Tibial nerve (tissue), 4 donors: ENCODE measurements at places on chromosomes 5 and 9. TPM values are rescaled to one million over a fixed set of nuclear protein-coding genes. Genes with fewer than 3 reads are reported as not detected.

DNA sequence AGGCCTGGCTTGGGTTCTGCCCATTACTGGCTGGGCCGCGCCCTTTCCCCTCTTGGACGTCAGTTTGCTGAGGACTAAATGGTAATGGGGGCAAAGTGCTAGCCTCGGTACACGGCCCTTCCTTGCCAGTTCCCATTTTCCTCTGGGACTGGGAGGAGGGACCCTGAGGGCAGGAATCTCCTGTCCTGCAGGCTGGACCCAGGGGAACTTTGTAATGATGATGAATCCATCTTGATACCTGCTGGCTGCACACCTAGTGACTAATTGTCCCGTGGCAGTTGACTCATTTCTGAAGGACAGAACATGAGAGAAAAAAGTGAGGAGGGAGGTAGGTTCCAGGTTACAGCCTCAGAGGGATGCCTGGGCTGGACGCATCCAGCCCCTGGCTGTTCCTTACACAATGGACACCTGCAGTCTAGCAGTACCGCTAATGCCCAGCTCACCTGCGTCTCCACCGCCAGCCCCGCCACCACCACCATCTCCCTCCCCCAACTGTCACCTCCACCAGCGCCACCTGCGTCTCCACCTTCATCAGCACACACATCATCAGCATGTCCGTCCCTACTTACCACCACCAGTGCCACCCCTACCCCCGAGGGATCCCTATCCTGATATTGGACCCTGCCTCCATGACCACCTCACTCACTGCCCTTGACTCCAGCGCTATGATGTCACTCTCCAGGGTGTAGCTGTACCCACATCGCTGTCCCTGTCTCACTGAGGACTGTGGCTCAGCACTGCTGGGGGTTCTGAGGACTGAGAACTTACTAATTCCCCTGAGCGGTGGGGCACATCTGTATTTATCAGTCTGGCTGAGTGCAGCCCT lies 4.3 kb downstream of the CDHR2 start:
- H3K36me3 ChIP-seq: no peaks in the 10 kb centered on the region
- H3K4me1 ChIP-seq: no peaks in the 10 kb centered on the region
- H3K27me3 ChIP-seq: peaks cover 27% of the 10 kb centered on the region
- H3K4me3 ChIP-seq: no peak overlapping the region

GRCh38 chr5:66629446-66629845 lies 33.3 kb downstream of the MAST4 start:
- no peak overlapping the region for H3K4me3 ChIP-seq
- H3K27me3 ChIP-seq: no peaks in the 10 kb centered on the region
- DNase-seq: no peak
- H3K27ac ChIP-seq: no peak overlapping the region
- no peaks in the 10 kb centered on the region for H3K4me1 ChIP-seq
- H3K36me3 ChIP-seq: no peaks in the 10 kb centered on the region

DNA sequence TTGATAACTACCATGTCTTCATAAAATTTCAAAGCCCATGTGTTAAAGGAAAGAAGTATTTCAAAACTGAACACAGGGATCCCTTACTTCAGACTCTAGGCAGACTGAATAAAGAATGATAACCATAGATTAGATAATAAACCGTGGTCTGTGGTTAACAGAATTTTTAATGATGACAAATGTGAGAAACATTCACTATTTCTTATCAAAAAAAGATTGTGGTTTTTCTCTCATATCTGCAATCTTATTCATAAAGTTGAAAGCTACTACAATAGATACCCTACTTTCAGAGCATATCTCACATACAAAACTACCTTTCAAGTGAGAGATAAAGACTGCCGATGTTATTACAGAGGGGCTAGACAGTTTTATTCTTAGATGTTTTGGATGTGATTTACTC lies 816.8 kb upstream of the DMAC1 start:
- DNase-seq: no peak
- no peak overlapping the region for H3K4me3 ChIP-seq
- H3K27ac ChIP-seq: no peak overlapping the region

GRCh38 chr5:936149-937144 lies 43.8 kb downstream of the TRIP13 start:
- DNase-seq: no peak
- H3K4me3 ChIP-seq: no peak overlapping the region
- no peaks in the 10 kb centered on the region for H3K36me3 ChIP-seq
- no peak overlapping the region for H3K27ac ChIP-seq

DNA sequence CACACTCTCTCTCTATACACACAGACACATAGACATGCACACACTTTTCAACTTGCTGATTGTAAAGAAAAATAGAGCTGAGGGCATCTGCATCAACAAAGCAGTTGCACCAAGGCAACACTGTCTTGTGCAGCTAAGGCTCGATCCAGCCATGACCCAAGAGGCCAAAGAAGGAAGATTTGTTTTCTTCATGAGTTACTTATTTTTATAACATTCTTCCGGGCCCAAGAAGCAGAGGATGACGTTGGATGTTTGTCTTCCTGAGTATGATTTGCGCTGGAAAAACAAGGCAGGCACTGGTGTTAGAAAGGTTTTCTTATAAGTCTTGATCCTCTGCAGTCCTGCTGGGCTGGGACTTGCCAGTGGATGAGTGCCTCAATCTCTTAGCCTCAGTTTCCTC lies 344.1 kb downstream of the ADAMTS6 start:
- no peak overlapping the region for H3K27ac ChIP-seq
- H3K36me3 ChIP-seq: no peaks in the 10 kb centered on the region
- H3K4me1 ChIP-seq: no peaks in the 10 kb centered on the region
- H3K4me3 ChIP-seq: no peak overlapping the region
- DNase-seq: no peak

GRCh38 chr5:87185838-87186237 lies 81.8 kb upstream of the RASA1 start:
- DNase-seq: no peak
- no peaks in the 10 kb centered on the region for H3K4me1 ChIP-seq

GRCh38 chr5:2700876-2701275 lies 50.6 kb downstream of the IRX2 start:
- no peak overlapping the region for H3K4me3 ChIP-seq
- no peak for DNase-seq
- no peaks in the 10 kb centered on the region for H3K27me3 ChIP-seq
- no peak overlapping the region for H3K27ac ChIP-seq

- DNase-seq: no peak
- no peak overlapping the region for H3K4me3 ChIP-seq
- no peaks in the 10 kb centered on the region for H3K4me1 ChIP-seq
- no peaks in the 10 kb centered on the region for H3K27me3 ChIP-seq
- no peak overlapping the region for H3K27ac ChIP-seq
- no peaks in the 10 kb centered on the region for H3K36me3 ChIP-seq
Measured at GRCh38 chr9:84266087-84266561, 74.4 kb downstream of the SLC28A3 start.

GRCh38 chr5:145917288-145917687 lies 19.1 kb upstream of the SH3RF2 start:
- no peak for DNase-seq
- H3K27me3 ChIP-seq: no peaks in the 10 kb centered on the region
- no peaks in the 10 kb centered on the region for H3K36me3 ChIP-seq
- H3K4me1 ChIP-seq: no peaks in the 10 kb centered on the region
- no peak overlapping the region for H3K27ac ChIP-seq

DNA sequence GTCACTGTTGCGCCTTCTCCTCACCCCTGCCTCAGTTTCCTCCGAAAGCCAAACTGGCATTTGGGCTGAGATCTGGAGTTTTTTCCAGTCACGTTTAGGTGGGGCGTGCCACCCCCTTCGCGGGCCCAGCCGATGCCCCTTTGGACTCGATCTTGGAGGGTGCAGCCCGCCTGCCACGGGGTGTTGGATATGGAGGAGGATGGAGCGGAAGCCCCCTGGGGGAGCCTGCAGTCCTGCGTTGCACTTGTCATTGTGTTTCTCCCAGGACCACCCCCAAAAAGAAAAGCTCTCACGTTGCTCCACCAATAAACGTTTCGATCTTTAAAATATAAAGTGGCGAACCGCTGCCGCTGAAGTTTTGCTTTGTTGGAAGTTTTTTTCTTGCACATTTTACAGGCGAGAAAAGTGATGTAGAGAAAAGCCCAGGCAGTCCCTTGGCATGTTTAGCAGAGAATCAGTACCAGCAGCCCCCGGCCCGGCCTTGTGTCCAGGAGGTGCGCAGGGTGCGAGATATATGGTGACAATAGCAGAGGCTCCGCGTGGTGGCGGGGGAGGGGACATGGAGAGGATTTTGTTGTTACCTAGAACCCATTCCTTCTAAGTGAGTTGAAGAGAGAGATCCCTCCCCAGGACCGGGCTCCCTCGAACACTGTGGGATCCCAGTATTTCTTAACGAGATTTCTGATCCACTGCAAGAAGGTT lies 681 bp downstream of the F2R start:
- H3K27me3 ChIP-seq: peaks cover 24% of the 10 kb centered on the region
- H3K36me3 ChIP-seq: no peaks in the 10 kb centered on the region
- no peak for DNase-seq
- H3K4me1 ChIP-seq: peaks cover 21% of the 10 kb centered on the region
- H3K27ac ChIP-seq: no peak overlapping the region

DNA sequence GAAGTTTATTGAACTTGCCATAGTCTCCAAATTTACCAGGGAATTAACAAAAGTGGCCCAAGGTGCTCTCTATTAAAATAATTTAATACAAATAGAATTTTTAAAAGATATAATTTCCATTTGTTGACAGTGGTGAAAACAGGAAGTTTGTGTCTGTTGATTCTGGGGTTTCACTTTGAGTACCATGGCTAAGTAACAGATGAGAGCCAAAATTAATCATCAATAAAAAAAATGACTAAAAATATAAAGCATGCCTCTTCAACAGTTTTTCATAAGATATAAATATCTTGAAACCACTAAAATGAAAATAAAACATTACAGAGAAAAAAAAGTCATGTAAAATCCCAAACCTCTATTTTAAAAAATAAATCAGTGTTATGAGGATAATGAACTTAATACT lies 49.8 kb downstream of the SGCD start:
- no peaks in the 10 kb centered on the region for H3K4me1 ChIP-seq
- H3K27ac ChIP-seq: no peak overlapping the region
- H3K36me3 ChIP-seq: no peaks in the 10 kb centered on the region
- H3K4me3 ChIP-seq: no peak overlapping the region

- H3K27me3 ChIP-seq: no peaks in the 10 kb centered on the region
- peaks cover 10% of the 10 kb centered on the region for H3K36me3 ChIP-seq
- no peak for DNase-seq
Measured at GRCh38 chr9:113281356-113281755, 5.9 kb downstream of the PRPF4 start.

GRCh38 chr9:93950619-93951601 lies 4.2 kb downstream of the BARX1 start:
- H3K27ac ChIP-seq: no peak overlapping the region
- peaks cover 96% of the 10 kb centered on the region for H3K27me3 ChIP-seq
- peaks cover 24% of the 10 kb centered on the region for H3K4me1 ChIP-seq
- H3K4me3 ChIP-seq: peak overlapping the region; percentile 26
- DNase-seq: no peak

GRCh38 chr9:92717201-92718085 lies 47.2 kb downstream of the BICD2 start:
- H3K4me1 ChIP-seq: no peaks in the 10 kb centered on the region
- H3K27me3 ChIP-seq: no peaks in the 10 kb centered on the region
- no peak overlapping the region for H3K27ac ChIP-seq
- no peak for DNase-seq
- H3K36me3 ChIP-seq: peaks cover 97% of the 10 kb centered on the region
- no peak overlapping the region for H3K4me3 ChIP-seq

- H3K4me3 ChIP-seq: no peak overlapping the region
- H3K36me3 ChIP-seq: peaks cover 10% of the 10 kb centered on the region
- peaks cover 3% of the 10 kb centered on the region for H3K4me1 ChIP-seq
- no peak overlapping the region for H3K27ac ChIP-seq
Measured at GRCh38 chr9:98064623-98065392, 8.3 kb downstream of the NANS start.

DNA sequence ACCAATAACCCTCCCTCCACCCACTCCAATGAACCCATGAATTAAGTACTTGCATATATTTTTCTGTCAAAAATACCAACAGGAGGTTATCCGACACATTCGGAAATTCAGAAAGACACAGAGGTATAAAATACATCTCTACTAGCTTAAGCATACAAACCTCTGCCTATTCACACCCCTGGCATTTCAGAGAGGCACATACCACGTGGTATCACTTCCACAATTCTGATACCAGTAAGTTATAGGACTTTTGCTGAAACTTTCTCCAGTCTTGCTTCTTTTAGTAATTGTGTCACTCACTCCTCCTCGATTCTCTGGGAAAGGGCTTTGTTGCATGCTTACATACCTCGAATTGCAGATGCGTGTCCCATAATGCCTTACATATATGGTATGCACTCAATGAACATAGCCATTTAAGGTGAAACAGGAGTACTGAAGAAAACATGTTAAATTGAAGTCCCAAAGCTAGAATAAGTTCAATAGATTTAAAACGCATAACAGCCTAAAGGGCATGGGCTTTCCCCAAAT lies 58.1 kb downstream of the TLE1 start:
- no peak for DNase-seq
- no peak overlapping the region for H3K27ac ChIP-seq
- no peaks in the 10 kb centered on the region for H3K27me3 ChIP-seq
- no peaks in the 10 kb centered on the region for H3K36me3 ChIP-seq

DNA sequence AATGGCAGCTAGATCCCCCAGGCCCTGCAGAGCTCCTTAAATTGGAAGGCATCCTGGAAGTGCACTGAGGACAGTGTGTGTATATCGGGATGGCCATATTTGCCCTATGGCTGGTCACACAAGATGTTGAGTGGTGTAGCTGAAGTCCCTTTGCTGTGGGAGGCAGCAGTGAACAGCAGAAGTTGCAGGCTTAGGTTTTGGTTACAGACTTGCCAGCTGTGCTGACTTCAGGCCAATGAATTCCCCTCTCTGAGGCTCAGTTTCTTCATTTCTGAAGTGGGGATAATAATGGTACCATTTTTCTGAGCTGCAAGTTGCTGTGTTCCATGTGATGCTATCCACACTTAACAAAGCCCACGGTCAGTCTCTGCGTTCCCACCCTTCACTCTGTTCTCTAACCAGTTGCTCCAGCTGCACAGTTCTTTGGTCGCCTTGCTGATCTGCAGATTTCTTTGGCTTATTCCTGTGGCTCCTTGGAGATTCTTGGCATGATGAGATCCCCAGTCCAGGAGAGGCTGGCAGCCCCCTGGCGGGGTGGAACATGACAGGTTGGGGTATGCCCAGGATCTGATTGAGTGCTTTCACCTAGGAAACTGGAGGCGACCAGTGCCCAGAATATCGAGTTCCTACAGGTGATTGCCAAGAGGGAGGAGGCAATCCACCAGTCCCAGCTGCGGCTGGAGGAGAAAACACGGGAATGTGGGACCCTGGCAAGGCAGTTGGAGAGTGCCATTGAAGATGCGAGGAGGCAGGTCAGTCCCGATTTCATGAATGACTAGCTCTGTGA lies 6.5 kb upstream of the GLE1 start:
- no peaks in the 10 kb centered on the region for H3K36me3 ChIP-seq
- no peak for DNase-seq
- no peaks in the 10 kb centered on the region for H3K27me3 ChIP-seq

- H3K36me3 ChIP-seq: no peaks in the 10 kb centered on the region
- no peak overlapping the region for H3K4me3 ChIP-seq
- no peak overlapping the region for H3K27ac ChIP-seq
- no peaks in the 10 kb centered on the region for H3K4me1 ChIP-seq
Measured at GRCh38 chr9:7104625-7105024, 346.9 kb downstream of the KDM4C start.

- no peaks in the 10 kb centered on the region for H3K27me3 ChIP-seq
- DNase-seq: no peak
- no peak overlapping the region for H3K4me3 ChIP-seq
- H3K4me1 ChIP-seq: no peaks in the 10 kb centered on the region
- no peak overlapping the region for H3K27ac ChIP-seq
- H3K36me3 ChIP-seq: peaks cover 19% of the 10 kb centered on the region
Measured at GRCh38 chr9:35335164-35335563, 154.7 kb upstream of the RUSC2 start.

Gene PCDHA12
- 8.6 TPM for total RNA-seq

Gene C5
- total RNA-seq: 18.9 TPM

Gene ATOX1
- 98.3 TPM for total RNA-seq

Gene OR1J2
- not detected for total RNA-seq

Gene GPR150
- total RNA-seq: 2.3 TPM

Gene SHOC1
- not detected for total RNA-seq

Gene CCL27
- total RNA-seq: not detected

Gene LCN2
- total RNA-seq: not detected
